ENCODE measurements at places on chromosomes 3 and 15.

- DNase-seq, result no peak
Measured at GRCh38 chr3:45807133-45807532, 10.8 kb upstream of the SLC6A20 start.

- DNase-seq, result no peak
Measured at GRCh38 chr15:69021895-69022294, 7.4 kb downstream of the NOX5 start.

DNA sequence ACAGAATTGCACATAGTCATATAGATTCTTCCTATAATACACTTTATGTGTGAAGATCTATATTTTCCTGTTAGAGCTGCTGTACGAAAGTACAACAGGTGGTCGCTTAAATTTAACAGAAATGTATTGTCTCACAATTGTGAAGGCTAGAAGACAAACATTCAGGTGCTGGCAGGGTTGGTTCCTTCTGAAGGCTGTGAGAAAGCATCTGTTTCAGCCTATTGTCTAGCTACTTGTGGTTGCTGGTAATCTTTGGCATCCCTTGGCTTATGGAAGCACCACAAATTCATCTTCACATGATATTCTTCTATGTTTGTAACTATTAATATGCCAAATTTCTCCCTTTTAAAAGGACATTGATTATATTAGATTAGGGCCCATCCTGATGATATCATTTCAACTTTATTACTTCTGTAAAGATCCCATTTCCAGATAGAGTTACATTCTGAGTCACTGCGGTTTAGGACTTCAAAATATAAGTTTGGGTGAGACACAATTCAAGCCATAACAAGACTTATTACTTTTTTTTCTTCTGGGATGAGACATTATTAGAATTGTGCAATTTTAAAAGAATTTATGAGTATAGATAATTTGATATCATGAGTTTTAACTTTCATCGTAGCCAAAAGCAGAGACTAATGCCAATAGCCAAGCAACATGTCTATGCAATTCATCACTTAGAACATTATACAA is 248.1 kb upstream of the BCHE start:
- no peak for DNase-seq

DNA sequence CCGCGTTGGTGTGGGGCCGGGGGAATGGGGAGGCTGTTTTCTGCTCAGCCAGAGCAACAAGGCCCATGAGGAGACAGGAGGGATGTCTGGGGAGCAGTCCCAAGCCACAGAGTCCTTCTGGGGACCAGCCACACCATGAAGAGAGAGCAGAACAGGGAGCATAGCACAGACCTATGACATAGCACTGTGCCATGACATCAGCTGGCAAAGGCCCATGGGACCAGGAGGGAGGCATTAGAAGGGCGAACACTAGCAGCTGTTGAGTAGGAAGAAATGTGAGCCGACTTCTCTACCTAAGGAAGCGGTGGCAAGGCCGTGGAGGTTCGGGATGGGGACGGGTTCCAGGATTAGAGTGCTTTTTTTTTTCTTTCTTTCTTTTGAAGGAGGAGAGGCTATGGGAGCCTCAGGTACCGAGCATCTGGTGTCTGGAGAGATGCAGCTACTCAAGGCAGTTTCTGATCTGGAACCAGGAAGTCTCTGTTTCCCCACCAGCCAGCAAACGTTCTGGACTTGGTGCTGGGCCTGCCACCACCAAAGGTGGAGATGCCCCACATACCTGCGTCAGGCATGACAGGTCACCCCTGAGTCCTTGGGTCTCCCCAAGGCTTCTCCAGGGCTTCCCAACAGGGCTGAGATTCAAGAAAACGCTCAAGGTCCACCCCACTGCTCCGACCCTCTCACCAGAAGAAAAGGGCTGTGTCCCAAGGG is 77.3 kb upstream of the CGNL1 start:
- no peak for DNase-seq

GRCh38 chr15:38254051-38254883 is 1.6 kb downstream of the SPRED1 start:
- peak; percentile 8 for DNase-seq

DNA sequence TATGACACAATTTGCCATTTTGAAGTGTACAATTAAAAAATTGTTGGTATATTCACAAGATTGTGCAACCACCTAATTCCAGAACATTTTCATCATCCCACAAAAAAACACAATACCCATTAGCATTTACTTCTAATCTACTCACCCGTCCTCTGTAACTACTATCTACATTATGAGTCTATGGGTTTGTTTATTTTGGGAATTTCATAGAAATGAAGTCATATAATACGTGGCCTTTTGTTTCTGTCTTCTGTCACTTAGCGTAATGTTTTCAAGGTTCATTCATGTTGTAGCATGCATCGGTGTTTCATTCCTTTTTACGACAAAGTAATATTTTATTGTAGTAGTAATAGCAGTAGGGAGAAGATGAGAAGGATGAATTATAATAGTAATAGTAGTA is 55.2 kb upstream of the CNTN6 start:
- DNase-seq, result no peak

- peak; percentile 30 for DNase-seq
Measured at GRCh38 chr3:139388821-139389551, 461 bp downstream of the COPB2 start.

DNA sequence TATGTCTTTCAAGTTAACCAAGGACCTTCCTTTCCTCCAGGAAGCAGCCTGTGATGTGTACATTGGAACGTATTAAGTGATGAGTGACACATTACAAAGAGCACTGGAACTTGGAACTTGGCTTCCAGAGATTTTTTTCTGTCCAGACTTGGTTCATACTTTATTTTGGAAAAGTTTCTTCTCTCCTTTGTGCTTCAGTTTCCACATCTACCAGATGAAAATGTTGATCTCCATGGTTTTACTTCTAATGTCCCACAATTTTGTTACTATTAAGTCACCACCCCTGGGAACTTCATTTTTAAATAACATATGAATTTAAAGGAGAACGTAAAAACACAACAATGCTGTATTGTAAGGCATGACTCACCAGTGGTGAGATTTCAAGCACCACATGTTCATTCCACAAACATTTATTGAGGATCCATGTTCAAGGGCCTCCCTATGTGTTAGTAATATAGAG is 290.7 kb upstream of the LMCD1 start:
- no peak for DNase-seq

- DNase-seq, result no peak
Measured at GRCh38 chr3:107850681-107851080, 240.2 kb downstream of the CD47 start.

GRCh38 chr3:123038751-123039150 is 11.2 kb upstream of the SEMA5B start:
- no peak for DNase-seq

GRCh38 chr3:141489203-141489602 is 2.4 kb downstream of the RASA2 start:
- no peak for DNase-seq

DNA sequence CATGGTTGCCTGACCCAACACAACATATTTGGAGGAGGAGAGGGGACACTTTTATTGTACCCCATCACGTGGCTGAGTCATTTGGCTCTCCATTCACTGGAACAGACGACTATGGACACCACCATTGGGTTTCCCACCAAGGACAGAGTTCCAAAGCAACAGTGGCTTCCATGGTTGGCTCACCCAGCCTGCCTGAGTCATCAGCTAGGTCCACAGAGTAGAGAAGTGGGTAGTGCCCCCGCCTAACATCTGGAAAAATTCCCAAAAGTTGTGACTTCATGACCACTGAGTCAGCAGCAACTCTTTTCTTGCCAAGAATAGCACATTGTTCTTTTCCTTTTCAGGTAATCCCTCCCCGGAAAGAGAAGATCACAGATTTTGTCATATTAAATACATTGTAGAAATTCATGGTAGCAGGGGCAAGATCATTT is 3.0 kb upstream of the PPP1R2 start:
- peak; percentile 38 for DNase-seq

DNA sequence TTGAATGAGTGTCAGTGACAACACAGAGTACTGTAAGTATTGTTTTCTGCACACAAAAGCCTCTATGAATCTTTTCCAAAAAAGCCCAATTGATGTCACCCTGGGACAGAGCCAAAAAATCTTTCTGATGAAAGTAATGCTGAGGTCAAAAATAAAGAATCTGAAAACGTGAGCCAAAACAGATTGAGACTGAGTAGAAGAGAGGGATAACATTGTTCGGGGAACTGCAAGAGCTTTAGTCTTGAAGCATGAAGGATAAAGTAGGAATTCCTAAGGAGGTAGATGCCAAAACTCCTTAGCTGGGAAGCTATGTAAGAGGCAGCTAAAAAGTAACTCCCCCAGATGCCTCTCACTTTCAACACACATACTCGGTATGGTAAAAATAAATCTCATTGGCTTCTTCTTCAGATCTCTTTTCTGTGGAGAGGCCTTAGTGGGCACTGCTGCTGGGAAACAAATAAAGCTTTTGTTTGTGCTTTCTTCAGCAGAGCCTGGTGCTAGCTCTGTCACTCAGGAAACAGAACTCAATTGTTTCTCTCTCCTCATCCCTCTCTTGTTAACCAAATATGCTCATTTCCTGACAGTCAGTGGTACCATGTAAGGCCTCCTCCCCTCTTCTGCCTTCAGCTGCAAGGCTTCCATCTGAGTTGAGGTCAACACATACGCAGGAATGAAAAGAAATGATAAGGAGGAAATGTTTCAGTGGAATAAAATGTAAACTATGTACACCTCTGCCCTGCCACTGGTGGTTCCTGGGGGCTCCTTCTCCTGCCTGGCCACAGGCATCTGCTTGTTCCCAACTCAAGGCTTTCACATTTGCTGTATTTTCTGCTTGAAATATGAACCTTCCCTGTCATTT is 58.1 kb downstream of the CD200 start:
- no peak for DNase-seq

- DNase-seq, result no peak
Measured at GRCh38 chr15:33735637-33736247, 232.6 kb upstream of the CHRM5 start.

- no peak for DNase-seq
Measured at GRCh38 chr3:29486096-29486495, 205.2 kb downstream of the RBMS3 start.

- DNase-seq, result peak; percentile 72
Measured at GRCh38 chr3:50587806-50588758, 18.8 kb downstream of the HEMK1 start.

DNA sequence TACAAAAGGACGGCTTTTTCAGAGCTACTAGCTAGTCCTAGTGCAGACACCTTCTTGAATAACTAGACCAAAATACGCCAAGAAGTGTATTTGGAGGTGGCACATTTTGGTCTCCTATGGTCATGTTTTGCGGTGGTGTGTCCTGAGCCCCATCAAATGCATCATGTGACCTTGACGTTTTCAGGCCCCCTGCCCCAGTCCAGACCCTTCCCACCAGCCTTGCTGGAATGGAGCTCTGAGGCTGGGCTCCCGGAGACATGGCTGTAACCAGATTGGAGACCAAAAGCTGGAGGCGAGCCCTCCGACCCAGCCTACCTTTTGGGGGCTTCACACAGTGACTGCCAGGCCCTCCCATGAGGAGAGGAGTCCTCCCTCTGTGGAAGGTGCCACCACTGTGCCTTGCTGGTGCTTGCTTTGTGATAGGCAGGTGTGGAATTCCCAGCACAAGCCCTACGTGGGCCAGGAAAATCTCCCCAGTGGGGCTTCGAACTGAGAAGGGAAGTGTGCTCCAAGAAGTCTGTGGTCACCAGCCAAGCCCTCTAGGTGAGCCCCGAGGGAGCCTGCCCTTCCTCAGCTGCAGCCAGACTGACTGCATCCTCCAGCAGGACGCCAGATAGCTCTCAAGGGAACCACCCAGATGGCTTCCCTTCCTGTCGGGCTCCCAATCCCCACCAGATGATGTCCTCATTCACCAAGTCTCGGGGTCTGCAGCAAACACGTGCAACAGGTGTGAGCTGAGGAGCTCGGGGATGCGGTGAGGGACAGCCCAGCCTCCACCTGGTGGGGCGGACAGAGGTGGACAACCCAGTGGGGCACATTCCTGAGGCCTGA is 126.2 kb downstream of the ASB7 start:
- DNase-seq, result no peak

DNA sequence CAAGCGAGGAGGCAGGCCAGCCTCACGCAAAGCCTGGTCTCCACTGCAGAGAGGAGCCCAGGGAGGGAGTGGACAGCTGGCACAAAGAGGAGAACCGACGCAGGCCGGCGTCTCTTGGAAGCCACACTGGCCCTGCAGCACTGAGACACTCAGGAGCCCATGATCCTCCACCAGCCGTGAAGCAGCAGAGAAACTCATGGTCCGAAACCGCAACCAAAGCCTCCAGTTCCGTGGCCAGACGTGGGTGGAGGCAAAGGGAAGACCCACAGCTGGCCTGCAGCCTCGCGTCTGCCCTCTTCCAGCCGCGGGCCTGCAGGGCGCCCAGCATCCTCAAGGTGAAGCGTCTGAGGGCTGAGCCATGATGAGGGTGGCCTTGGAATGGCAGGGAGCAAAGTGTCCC is 62.2 kb upstream of the SEC61A1 start:
- DNase-seq, result no peak

DNA sequence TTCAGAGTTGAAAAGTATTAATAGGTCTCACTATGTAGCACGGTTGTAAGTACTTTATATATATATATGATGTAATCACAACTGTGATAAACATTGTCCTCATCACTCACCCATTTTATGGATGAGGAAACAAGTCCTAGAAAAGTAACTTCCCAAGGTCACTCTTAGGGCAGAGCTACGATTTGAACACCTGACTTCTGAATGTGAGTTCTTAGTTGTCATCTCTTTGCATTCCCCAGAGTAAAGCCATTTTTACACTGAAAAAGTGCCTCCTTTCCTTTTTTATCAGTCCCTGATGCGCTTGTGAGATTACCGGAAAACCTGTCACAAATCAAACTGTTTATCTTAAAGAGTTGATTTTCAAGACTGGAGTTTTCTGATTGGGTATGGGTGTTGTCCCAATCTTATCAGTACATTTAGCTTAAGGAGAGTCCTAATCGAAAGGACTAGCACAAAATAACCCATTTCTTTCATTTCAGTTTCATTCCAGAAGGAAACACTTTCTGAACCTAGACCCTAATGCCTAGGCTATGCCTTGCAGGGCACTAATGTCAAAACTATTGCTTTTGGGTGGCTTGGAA is 2.3 kb upstream of the EDEM1 start:
- no peak for DNase-seq

- no peak for DNase-seq
Measured at GRCh38 chr15:78921940-78922339, 22.9 kb downstream of the CTSH start.

DNA sequence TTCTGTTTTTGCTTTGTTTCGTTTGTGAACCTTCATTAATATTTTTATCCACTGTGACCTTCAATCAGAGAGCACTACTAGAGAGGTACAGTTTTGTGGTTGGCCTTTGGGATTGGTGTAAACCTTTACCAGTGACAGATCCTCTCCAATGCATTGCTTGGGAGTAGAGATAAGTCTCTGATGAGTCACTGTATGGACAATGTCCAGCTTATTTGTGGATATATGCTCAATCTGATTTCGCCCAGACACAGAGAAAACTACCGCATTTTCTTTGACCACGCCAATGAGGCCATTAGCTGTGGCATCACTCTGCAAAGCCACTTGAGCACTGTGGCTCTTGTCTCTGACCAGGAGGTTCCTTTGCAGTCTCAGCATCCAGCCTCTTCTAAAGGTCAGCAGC is 964.7 kb downstream of the TUSC7 start:
- DNase-seq, result no peak

- DNase-seq, result no peak
Measured at GRCh38 chr3:3636815-3637214, 162.4 kb upstream of the LRRN1 start.

- no peak for DNase-seq
Measured at GRCh38 chr3:72520690-72521308, 327.4 kb downstream of the SHQ1 start.

- DNase-seq, result no peak
Measured at GRCh38 chr3:31729573-31729972, 196.8 kb downstream of the STT3B start.

GRCh38 chr3:51044982-51045381 is 340.1 kb upstream of the MANF start:
- DNase-seq, result no peak

Measured in activated CD4-positive, alpha-beta T cell treated with anti-CD3 and anti-CD28 coated beads for 4 hours (primary cell).